ENCODE measurements at places on chromosomes 1 and 21.

GRCh38 chr1:67713057-67713846 lies 28.3 kb downstream of the GADD45A start:
- H3K4me3 ChIP-seq: no peak overlapping the region
- H3K4me1 ChIP-seq: no peaks in the 10 kb centered on the region
- no peak overlapping the region for H3K27ac ChIP-seq
- no peaks in the 10 kb centered on the region for H3K36me3 ChIP-seq
- no peaks in the 10 kb centered on the region for H3K27me3 ChIP-seq

DNA sequence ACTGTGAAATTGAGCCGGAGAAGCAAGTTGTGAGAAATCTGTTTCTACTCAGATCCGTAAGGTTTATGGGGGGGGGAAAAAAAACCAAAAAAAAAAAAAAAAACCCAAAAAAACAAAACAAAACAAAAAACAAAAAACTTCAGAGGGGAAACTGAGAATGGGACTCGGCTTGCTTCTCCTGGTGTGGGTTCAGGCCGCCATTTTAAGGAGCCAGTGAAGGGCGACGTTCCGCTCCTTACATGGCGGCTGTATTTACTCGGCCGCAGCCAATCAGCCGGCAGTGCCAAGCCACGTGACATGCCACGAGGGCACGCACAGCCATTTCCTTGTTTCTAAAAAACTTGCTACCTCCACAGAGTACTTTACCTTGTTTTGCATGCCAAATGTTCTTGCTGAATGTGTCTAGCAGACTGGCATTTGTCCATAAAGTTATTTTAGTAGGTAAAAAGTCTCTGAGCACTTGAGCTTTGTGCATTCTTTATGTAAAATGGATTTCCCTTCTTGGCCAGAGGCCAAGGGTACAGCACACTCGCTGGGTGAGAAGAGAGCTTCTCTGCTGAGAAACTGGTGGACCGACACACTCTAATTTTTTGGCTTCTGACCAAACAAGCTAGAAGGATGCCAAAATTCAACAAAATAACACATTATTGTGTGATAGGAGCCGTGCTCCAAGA lies 101.8 kb downstream of the NFIA start:
- H3K36me3 ChIP-seq: peaks cover 2% of the 10 kb centered on the region
- no peaks in the 10 kb centered on the region for H3K27me3 ChIP-seq
- peaks cover 6% of the 10 kb centered on the region for H3K4me1 ChIP-seq
- H3K27ac ChIP-seq: no peak overlapping the region

GRCh38 chr1:28328228-28328648 lies 602 bp upstream of the MED18 start:
- H3K4me3 ChIP-seq: peak overlapping the region; percentile 88
- H3K4me1 ChIP-seq: peaks cover 36% of the 10 kb centered on the region
- H3K27me3 ChIP-seq: no peaks in the 10 kb centered on the region
- peak overlapping the region; percentile 98 for H3K27ac ChIP-seq
- H3K36me3 ChIP-seq: peaks cover 35% of the 10 kb centered on the region

- H3K36me3 ChIP-seq: peaks cover 2% of the 10 kb centered on the region
- H3K27me3 ChIP-seq: no peaks in the 10 kb centered on the region
- H3K4me1 ChIP-seq: no peaks in the 10 kb centered on the region
- DNase-seq: no peak
Observed at GRCh38 chr1:93641527-93641926, 40.1 kb downstream of the BCAR3 start.

- peak overlapping the region; percentile 1 for H3K27ac ChIP-seq
- H3K36me3 ChIP-seq: no peaks in the 10 kb centered on the region
- H3K4me1 ChIP-seq: peaks cover 31% of the 10 kb centered on the region
- H3K4me3 ChIP-seq: no peak overlapping the region
- no peaks in the 10 kb centered on the region for H3K27me3 ChIP-seq
Observed at GRCh38 chr1:229059671-229060539, 211.0 kb upstream of the RAB4A start.

- no peak for DNase-seq
- H3K27ac ChIP-seq: no peak overlapping the region
- H3K4me1 ChIP-seq: peaks cover 43% of the 10 kb centered on the region
- H3K27me3 ChIP-seq: no peaks in the 10 kb centered on the region
Observed at GRCh38 chr1:65009724-65010420, 43.5 kb upstream of the JAK1 start.

DNA sequence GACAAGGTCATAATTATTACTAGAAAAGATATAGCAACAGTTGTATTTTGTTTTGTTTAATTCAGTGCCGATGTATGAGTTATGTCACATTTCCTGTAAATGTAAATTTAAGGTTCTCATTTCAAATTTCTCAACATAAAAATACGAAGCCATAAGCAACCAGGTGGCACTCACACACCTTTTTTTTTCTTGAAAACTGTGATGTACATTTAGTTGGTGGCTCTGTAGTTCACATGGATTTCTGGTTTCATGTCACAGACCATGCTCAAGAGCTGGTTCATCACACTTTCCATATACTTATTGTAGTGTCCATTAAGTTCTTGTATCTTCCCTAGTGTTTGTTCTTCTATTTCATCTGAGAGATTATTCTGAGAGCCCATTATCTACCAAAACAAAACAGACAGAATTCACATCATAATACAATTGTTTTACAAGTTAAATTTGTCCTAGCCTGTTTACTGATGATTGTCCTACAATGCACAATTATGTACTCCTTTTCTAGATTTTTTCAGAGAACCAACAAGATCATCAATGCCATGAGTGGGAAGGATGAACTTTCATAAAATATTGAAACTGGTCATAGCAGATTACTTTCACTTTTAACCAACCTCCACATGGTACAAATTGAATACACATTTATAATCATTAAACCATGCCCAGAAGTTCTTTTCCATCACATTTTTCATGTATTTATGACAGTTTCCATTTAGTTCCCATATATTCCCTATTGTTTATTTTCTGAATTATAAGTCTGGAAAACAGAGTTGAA lies 17.1 kb downstream of the ATP6V1G3 start:
- H3K36me3 ChIP-seq: peaks cover 10% of the 10 kb centered on the region
- peak overlapping the region; percentile 87 for H3K4me3 ChIP-seq
- H3K27ac ChIP-seq: peak overlapping the region; percentile 97
- DNase-seq: no peak
- H3K27me3 ChIP-seq: no peaks in the 10 kb centered on the region

GRCh38 chr1:238458899-238459298 lies 568.2 kb upstream of the ZP4 start:
- no peaks in the 10 kb centered on the region for H3K4me1 ChIP-seq
- no peak overlapping the region for H3K4me3 ChIP-seq
- no peak for DNase-seq
- H3K27me3 ChIP-seq: no peaks in the 10 kb centered on the region

DNA sequence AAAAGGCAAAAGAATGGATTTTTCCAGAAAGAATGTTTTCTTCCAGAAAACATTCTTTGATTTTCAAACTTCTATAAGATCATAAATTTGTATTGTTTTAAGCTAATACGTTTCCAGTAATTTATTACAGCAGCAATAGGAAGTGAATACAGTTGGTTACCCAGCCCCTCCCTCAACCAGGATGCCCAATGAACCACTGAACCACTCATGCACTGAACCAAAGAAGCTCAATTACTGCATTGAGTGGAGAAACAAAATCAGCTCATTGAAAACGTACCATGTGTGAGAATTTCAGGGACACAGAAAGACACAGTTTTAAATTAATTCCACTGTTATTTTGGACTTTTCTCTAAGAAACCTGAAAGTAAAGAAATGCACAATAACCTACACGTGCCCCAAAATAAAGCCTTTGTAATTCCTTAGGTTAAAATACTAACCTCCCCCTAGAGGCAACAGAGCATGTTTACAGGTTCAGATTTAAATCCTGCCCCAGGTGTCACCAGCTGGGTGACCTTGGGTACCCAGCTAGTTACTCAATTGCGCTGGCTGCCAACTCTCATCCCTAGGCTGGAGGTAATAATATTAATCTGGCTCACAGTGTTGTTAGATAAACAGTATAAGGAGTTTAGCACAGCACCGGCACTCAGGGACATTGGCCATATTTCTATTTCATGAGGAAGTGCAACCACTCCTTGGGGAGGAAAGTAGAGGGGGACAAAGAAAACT lies 111.7 kb downstream of the NMNAT2 start:
- DNase-seq: no peak
- H3K4me3 ChIP-seq: no peak overlapping the region
- no peak overlapping the region for H3K27ac ChIP-seq
- H3K27me3 ChIP-seq: peaks cover 24% of the 10 kb centered on the region
- H3K36me3 ChIP-seq: no peaks in the 10 kb centered on the region

- DNase-seq: no peak
- H3K27me3 ChIP-seq: peaks cover 27% of the 10 kb centered on the region
- H3K27ac ChIP-seq: no peak overlapping the region
- no peaks in the 10 kb centered on the region for H3K36me3 ChIP-seq
Observed at GRCh38 chr1:243945727-243946126, 95.7 kb upstream of the AKT3 start.

GRCh38 chr1:184945029-184945428 lies 29.3 kb downstream of the NIBAN1 start:
- H3K27me3 ChIP-seq: no peaks in the 10 kb centered on the region
- H3K4me1 ChIP-seq: peaks cover 38% of the 10 kb centered on the region
- H3K36me3 ChIP-seq: peaks cover 2% of the 10 kb centered on the region
- no peak for DNase-seq
- no peak overlapping the region for H3K4me3 ChIP-seq
- no peak overlapping the region for H3K27ac ChIP-seq

GRCh38 chr1:16198444-16199156 lies 13.9 kb downstream of the ARHGEF19 start:
- H3K27ac ChIP-seq: no peak overlapping the region
- peaks cover 6% of the 10 kb centered on the region for H3K4me1 ChIP-seq
- H3K4me3 ChIP-seq: no peak overlapping the region
- H3K36me3 ChIP-seq: peaks cover 1% of the 10 kb centered on the region

GRCh38 chr1:144101397-144102045 lies 129.7 kb upstream of the FAM72C start:
- no peak overlapping the region for H3K4me3 ChIP-seq
- DNase-seq: peak; percentile 17
- H3K27ac ChIP-seq: no peak overlapping the region
- H3K4me1 ChIP-seq: no peaks in the 10 kb centered on the region
- H3K27me3 ChIP-seq: no peaks in the 10 kb centered on the region
- peaks cover 2% of the 10 kb centered on the region for H3K36me3 ChIP-seq

- H3K4me3 ChIP-seq: no peak overlapping the region
- no peak for DNase-seq
- H3K27ac ChIP-seq: no peak overlapping the region
- H3K36me3 ChIP-seq: no peaks in the 10 kb centered on the region
- H3K27me3 ChIP-seq: no peaks in the 10 kb centered on the region
Observed at GRCh38 chr1:81412954-81413353, 387.8 kb upstream of the ADGRL2 start.

- no peaks in the 10 kb centered on the region for H3K27me3 ChIP-seq
- H3K36me3 ChIP-seq: no peaks in the 10 kb centered on the region
- no peak overlapping the region for H3K4me3 ChIP-seq
- no peak for DNase-seq
- H3K27ac ChIP-seq: no peak overlapping the region
- H3K4me1 ChIP-seq: no peaks in the 10 kb centered on the region
Observed at GRCh38 chr1:54680387-54680786, 35.3 kb upstream of the TTC4 start.

DNA sequence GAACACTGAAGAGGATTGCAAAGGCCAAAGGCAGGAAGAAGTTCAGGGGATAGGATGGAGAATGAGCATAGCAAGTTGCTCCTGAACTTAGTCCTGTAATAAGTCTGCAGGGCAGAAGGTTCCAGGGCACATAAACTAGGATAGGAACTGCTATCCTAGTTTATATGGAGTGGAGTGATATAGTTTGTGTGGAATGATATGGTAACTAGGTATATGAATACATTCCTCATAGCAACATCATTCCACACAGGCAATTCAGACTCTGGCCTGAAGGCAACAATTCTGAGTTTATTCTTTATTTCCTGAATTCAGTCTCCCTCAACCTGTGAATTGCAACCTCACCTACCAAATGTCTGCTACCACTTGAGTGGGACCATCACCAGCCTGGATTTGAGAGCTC lies 154.9 kb upstream of the GREM2 start:
- no peaks in the 10 kb centered on the region for H3K27me3 ChIP-seq
- H3K4me3 ChIP-seq: no peak overlapping the region
- H3K4me1 ChIP-seq: no peaks in the 10 kb centered on the region
- H3K36me3 ChIP-seq: no peaks in the 10 kb centered on the region
- no peak for DNase-seq

DNA sequence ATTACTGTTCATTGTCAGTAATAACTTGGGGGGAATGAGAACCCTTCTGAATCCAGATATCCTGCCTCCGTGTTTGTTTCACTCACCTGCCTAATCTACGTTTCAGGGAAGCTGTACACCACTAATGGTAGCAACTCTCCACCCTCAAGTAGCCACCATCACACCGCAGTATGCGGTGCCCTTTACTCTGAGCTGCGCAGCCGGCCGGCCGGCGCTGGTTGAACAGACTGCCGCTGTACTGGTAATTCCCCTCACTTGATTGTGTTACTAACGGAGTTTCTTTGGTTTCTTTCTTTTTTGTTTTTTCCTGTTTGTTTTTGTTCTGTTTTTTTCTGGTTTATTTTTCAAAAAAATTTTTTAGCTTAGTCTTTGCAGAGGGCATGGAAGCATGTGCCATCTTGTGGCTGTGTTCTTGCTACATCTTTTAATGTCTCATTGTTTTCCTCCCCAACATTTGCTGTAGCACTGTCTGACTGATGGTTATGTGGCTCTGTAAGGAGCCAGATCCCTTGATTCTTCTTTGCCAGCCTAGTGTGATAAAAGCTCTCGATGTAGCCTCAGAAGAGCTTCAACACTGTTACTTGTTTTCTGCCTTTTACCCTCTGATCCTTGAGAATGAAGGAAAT lies 15.9 kb upstream of the OLFML3 start:
- no peaks in the 10 kb centered on the region for H3K27me3 ChIP-seq
- H3K36me3 ChIP-seq: peaks cover 79% of the 10 kb centered on the region
- peaks cover 13% of the 10 kb centered on the region for H3K4me1 ChIP-seq
- DNase-seq: no peak
- no peak overlapping the region for H3K4me3 ChIP-seq

- no peaks in the 10 kb centered on the region for H3K36me3 ChIP-seq
- H3K27me3 ChIP-seq: peaks cover 43% of the 10 kb centered on the region
- no peaks in the 10 kb centered on the region for H3K4me1 ChIP-seq
- H3K4me3 ChIP-seq: no peak overlapping the region
- H3K27ac ChIP-seq: no peak overlapping the region
- no peak for DNase-seq
Observed at GRCh38 chr1:170594066-170594626, 62.2 kb downstream of the GORAB start.

GRCh38 chr1:175197531-175197930 lies 5.0 kb upstream of the KIAA0040 start:
- DNase-seq: no peak
- H3K4me1 ChIP-seq: peaks cover 13% of the 10 kb centered on the region
- H3K27ac ChIP-seq: no peak overlapping the region

Measured in central memory CD8-positive, alpha-beta T cell (primary cell).